GM04503 (cell line): ENCODE measurements at places on chromosomes 5 and 9.

- DNase-seq, result no peak
Observed at GRCh38 chr9:4861736-4862451, 69.2 kb downstream of the RCL1 start.

DNA sequence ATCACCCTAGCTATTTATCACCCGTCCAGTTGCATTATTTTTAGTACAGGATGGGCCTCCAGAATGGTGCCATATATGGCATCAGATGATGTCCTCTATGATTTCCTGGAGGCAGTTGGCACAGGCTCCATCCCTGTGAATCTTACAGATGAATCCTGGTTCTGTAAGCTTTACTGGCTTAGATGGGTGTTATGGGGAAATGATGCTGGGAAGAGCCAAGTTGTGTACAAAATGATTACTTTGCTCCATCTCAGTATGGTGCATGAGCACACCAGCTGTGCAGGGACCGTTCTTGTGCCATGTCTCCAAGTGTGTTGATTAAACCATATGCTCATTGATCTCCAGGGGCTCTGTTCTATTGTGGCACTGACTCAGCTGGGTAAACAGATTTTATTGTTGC is 755.7 kb downstream of the TLR4 start:
- DNase-seq, result no peak

DNA sequence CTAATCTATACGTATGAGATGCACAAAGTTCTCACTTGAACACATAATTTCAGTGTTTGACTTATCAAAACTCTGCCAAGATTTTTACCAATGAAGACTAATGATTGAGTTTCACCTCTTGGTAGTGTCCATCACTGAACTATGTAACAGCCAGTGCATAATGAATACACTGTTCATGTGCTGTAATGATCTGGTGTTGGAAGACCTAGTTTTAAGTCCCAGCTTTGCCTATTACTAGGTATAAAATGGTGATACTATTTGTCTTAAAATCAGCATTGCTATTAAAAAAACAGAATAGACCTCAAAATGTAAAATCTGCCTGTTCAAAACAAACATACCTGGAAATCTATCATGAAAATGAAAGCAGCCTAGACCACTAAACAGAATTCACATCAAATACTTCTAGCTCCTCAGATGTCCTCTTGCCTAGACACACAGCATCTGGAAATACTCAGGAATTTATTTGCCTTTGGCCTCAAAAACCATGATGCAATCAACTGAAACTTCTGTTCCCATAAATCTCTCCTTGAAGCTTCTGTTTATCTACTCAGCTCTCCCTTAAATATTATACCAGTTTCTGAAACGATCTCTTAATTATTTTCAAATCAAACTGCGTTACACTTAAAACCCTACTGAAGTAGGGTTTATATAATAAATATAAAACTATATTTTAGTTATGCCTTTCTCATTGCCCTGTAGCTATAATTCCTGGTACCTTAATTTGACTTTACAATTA is 38.1 kb downstream of the MRPS27 start:
- DNase-seq, result peak; percentile 70

DNA sequence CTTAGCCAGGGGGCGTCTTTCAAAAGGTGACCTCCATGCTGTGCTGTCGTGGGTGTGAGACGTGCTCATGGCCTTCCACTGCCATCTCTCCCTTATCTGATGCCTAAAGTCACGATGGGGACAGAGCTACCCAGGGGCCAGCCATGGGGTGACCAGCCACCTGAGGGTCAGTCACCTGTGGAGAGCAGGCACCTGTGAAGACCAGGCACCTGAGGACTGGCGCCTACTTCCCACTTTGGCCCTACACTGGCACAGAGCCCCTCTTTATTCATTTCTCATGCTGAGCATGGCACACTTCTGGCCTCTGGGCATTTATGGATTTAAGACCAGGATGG is 6.4 kb upstream of the EXOC3 start:
- DNase-seq, result no peak

DNA sequence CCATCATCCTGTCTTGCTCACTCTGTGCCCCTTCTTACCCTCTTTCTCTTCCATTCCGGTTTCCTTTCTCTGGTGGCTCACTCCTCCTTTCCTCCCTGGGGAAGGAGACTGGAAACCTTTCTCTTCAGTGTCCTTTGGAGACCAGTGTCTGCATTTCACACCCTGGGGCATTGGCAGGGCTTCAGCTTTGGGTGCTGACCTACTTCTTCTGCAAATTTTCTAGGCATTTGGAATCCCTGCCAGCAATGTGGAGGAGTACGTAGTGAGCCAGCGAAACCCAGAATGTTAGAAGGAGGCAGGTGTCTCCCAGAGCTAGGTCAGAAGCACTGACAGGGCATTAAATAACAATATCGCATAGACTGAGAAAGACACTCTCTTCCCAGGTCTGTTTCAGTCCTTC is 122.2 kb downstream of the SLC28A3 start:
- no peak for DNase-seq

- DNase-seq, result no peak
Observed at GRCh38 chr9:33129886-33130881, 37.0 kb downstream of the B4GALT1 start.

DNA sequence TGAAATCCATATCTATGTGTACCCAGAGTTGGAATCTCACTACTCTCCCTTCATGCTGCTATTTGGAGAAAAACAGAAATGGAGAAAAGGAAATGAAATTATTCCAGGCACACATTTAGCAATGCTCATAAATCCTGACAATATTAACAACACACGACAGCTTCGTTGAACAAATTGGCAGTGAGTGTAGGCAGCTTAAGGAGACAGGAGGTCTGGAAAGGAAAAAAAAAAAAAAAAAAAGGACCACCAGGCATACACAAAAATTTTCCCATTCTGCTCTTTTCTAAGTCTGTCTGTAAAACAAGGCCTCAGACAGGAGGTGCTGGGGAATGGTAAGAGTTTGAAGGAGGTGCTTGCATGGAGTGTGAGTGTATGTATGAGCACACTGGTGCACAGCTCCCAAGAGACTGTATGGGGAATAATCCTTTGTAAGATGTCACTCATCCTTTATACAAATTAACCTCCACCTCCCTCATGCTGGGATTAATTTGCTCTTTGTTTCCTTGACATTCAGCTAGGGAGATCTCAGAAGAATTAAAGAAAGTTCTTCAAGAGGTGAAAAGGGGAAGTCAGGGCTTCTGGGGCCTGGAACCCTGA is 78.9 kb downstream of the ASTN2 start:
- DNase-seq, result no peak
